ENCODE measurements at places on chromosomes 5 and 9.
A peak's percentile ranks its signal among the peaks of the same experiment; 100 is the strongest.

- DNase-seq, result no peak
Observed at GRCh38 chr9:117775591-117775990, 71.4 kb downstream of the TLR4 start.

DNA sequence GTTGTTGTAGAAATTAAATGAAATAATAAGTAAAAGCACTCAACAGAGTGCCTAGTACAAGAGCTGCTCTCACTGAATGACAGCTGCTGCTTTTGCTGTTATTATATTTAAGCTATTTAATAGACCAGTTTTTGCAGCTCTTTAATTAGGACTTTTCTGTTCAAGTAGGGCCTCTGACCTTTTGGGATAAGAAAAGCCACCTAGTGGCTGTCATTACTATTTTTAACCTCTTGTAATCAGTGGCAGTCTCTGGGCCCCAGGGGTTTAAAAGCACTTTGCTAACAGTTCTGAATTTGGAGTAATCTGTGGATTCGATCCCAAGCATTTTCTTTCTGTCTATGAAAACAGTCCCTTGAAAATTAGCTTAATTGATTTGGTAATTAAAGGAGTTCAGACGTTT is 121.1 kb downstream of the NUDT12 start:
- DNase-seq, result peak; percentile 4

GRCh38 chr9:68726489-68726888 is 21.4 kb downstream of the PIP5K1B start:
- no peak for DNase-seq

- no peak for DNase-seq
Observed at GRCh38 chr5:32836176-32836575, 125.1 kb downstream of the NPR3 start.

DNA sequence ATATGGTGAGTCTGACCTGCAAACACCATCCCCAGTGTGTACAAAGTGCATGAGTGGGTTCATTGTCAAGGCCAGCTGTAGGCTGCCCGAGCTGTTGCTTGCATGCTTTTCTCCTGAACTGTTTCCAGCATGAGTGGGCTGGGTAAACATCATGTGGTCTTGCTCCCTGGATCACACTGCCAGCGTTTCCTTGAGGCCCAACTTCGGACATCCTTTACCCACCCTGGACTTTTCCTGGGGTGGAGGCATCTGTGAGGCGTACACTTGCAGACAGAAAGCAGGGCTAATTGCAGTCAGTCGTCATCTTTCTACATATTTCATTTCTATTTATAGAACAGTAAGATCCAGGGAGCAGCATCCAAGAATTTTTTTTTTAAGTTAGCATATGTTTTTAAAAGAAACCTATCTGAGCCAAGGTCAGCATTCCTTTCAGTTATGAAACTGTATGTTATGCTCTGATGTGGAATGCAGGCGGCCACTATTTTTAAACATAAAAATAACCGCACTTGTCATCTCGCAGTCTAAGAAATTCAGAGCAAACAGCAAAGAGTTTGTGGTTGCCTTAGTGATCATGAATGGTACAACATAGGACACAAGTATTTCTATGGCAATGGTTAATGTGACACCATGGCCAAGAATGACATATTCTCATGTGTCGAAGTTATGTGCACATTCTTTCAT is 106.5 kb upstream of the DMRT1 start:
- peak; percentile 58 for DNase-seq

GRCh38 chr9:138105561-138106505 is 228.3 kb downstream of the CACNA1B start:
- DNase-seq, result no peak

GRCh38 chr5:2134543-2135292 is 252.0 kb upstream of the IRX4 start:
- peak; percentile 49 for DNase-seq

DNA sequence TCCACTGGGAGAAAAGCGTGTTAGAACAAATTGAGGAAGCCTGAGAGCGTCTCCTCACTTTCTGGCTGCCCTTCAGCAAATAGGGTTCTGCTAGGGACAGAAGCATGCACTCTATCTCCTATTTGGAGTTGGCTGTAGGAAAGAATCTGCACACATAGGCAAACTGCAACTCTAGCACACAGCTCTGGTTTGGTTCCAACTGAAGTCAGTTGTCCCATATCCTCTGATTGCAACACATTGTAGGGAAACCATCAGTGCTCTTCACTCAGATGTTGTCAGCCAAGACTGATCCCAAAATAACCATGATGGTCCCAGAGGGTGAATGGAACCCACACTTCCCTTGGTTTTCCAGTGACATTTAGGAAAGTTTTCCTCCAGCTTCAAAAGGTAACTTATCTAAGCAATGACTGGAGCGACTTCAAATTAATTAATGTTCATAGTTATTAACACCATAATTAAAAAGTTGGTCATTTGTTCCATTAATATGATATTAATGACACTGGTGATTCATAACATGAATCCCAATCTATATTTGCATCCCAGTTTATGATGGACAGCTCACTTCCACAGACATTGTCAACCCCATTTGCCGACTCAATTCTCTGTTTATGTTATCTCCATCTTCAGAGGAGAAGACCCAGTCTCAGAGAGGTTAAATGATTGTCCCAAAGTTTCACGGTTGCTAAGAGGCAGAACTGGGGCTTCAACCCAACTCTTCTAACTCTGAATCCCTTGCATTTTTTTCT is 136.7 kb upstream of the ZNF462 start:
- DNase-seq, result no peak

Measured in MCF 10A (cell line).